ENCODE measurements at places on chromosomes 1 and 21.

DNA sequence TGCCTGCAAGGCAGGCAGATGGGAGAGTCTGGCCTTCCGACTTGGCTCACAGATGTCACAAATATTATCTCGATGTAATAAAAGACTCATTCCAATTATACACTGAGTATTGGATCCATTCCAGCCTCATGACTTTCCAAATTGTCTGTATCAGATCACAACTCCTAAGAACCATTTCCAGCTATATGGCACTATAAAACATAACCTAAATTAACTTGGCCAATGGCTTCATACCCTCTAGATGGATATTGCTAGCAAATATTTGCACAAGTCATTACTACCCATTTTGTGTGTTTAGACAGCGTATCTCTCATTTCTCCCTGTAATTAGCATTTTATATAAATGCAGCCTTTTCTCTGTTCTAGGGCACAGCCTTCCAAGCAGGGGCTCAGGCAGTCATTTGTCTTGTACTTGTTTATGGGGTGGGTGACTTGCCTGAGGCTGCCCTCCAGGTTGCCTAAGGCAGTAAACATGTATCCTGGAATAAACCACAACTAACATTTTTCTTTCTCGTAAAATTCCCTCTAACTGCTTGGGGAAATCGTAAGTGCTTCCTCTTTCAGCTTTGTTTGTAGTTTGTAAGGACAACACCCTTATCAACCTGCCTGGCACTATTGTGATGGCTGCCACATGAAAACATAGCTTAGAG lies 70.6 kb upstream of the KCNJ6 start:
- DNase-seq, result no peak

DNA sequence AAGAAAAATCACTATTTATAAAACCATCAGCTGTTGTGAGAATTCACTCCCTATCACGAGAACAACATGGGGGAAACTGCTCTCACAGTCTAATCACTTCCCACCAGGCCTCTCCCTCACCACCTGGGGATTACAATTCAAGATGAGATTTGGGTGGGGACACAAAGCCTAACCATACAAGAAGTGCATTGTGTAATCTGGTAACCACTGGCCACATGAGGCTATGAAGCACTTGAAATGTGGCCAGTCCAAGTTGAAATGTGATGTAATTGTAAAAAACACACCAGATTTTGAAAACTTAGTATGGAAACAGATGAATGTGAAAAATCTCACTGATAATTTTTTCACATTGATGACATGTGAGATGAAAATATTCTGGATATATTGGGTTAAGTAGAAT lies 293.8 kb downstream of the TTLL7 start:
- DNase-seq, result no peak

GRCh38 chr1:222867316-222867715 lies 52.5 kb downstream of the DISP1 start:
- no peak for DNase-seq

- DNase-seq, result no peak
These were observed 66.7 kb downstream of the MAN1A2 start for GRCh38 chr1:117433943-117434342.

DNA sequence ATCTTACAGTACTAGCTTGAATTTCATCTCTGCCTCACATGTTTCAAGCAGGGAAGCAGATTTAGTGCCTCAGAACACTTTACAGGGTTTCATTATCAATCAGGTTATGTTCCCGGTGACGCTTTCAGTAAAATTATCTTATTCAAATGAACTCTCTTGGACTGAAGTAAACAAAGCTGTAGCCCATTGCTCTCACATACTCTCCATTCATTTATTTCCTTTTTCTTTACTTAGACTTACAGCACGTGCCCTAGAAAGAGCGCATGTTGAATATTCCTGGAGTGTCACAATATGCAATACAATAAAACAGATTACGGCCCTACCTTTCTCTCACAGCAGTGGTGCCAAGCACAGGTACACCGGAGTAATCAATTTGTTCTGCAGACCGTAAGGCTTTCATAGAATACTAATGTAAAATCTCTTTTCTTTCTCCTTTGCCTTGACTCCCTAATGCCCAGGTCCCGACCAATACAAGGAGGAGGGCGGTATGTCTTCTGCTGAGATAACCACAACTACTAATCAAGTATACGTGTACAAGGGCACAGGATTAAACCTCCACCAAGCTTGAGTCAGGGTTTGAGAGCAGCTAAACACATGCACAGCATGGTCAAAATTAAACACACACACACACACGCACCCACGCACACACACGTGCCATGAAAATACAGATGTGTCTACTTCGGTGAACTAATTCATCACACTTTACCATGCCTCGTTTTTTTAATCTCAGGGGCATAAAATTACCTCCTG lies 62.8 kb downstream of the NRIP1 start:
- no peak for DNase-seq

Data from hematopoietic multipotent progenitor cell treated with erythropoietin and hydrocortisone succinate and interleukin-3 and kit ligand, for 15 days (in vitro differentiated cells).